ENCODE measurements at places on chromosomes 6 and 20.
A peak's percentile ranks its signal among the peaks of the same experiment; 100 is the strongest.

GRCh38 chr20:38692436-38693411 is 31.6 kb upstream of the SLC32A1 start:
- DNase-seq = no peak

GRCh38 chr6:150417899-150418826 is 49.4 kb downstream of the IYD start:
- peak; percentile 19 for DNase-seq

DNA sequence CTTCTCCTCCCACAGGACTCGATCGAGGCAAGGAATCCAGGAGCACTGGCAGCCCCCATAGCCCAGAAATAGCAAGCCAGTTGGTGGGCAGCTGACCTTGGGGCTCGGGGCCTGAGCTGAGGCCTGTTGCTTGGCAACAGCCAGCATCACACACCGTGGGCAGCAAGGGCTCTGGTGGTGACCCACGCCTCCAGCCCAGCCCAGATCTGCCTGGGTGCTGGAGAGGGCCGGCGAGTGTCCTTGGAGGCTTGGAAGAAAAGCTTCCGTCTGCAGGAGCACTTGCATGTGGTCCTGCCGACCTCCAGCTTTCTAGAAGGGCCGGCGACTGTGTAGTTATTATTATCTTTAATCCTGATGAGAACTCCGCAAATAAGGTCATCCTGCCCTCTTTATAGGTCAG is 67.3 kb downstream of the STK35 start:
- no peak for DNase-seq

- DNase-seq = no peak
These were observed 46.1 kb downstream of the MYH7B start for GRCh38 chr20:35001596-35002362.

DNA sequence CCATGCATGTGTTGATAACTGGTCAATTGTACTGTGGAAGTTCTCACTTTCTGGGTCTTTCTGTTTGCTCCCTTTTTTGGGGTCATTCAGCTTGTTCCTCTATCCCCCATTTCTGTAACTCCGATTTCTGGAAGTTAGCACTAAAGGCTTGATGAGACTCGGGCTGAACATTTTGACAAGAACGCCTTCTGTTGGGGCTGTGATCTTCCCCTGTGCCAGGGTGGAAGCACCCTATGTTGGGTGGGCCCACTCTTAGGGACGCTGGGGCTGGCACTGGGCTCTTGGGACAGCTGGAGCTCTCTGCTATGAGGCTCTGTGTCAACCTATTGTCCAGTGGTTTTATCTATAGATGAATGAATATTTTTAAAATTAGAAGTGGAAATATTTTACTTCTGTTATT is 60.1 kb upstream of the FRMD1 start:
- no peak for DNase-seq

- no peak for DNase-seq
These were observed 84.5 kb downstream of the KIF13A start for GRCh38 chr6:17902974-17903373.

GRCh38 chr20:43972051-43972450 is 57.4 kb downstream of the TOX2 start:
- DNase-seq = no peak

GRCh38 chr20:58715801-58716475 is 23.3 kb downstream of the NPEPL1 start:
- DNase-seq = no peak

DNA sequence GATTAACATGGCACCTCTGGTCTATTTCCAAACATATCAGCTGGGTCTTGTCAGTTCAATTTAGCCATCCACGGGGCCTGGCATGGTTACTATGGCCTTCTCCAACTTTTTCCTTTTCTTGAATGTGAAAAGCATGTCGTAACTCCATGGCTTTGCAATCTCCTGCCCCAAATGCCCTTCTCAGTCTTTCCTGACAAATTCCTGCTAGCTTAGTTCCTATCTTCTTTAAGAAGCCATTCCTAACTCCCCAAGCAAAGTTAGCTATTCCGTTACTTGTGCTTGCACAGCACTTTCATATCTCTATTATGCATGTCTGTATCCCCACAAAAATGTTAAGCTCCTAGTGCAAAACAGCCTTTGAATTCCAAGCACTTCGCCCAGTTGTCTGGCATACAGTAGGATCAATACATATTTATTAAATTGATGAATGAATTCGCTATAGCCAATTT is 105.6 kb downstream of the AIG1 start:
- DNase-seq = no peak

GRCh38 chr20:2914160-2914559 is 40.9 kb downstream of the PTPRA start:
- DNase-seq = no peak

- no peak for DNase-seq
These were observed 115.2 kb upstream of the FAM184A start for GRCh38 chr6:119193707-119194106.

DNA sequence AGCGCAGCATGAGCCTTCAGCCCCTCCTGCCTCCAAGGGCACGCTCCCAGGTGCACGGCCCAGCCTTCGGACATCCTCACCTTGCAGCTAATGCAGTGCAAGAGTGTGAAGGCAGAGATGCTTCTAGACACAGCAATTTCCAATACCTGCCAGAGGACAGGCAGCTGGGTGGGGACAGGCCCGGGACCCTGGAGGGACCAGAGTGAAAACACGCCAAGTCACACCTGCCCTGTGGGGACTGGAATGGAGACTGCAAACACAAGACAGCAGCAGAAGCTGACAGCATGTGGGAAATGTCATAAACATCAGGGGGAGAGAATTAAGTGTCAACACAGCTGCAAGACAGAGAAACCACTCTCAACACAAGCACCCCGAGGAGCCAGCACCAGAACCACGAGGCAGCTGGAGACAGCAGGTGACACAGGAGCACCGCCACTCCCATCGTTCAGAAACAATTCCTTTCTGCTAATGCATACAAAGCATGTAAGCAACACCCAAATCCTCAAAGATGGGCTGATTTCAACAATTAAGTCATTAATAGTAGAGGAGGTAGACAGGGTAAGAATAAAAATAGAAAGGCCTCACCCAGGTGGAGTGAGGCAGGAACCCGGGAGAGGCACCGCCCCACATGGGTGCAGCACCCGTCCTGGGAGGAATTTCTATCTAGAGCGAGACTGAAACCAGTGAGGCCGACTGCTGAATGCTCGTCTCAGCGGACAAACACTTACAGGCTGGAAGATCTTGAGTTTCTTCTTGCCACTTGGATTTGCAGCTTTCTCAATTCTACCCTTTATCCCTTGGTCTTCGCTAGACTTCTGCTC is 17.1 kb downstream of the DIDO1 start:
- DNase-seq = no peak

DNA sequence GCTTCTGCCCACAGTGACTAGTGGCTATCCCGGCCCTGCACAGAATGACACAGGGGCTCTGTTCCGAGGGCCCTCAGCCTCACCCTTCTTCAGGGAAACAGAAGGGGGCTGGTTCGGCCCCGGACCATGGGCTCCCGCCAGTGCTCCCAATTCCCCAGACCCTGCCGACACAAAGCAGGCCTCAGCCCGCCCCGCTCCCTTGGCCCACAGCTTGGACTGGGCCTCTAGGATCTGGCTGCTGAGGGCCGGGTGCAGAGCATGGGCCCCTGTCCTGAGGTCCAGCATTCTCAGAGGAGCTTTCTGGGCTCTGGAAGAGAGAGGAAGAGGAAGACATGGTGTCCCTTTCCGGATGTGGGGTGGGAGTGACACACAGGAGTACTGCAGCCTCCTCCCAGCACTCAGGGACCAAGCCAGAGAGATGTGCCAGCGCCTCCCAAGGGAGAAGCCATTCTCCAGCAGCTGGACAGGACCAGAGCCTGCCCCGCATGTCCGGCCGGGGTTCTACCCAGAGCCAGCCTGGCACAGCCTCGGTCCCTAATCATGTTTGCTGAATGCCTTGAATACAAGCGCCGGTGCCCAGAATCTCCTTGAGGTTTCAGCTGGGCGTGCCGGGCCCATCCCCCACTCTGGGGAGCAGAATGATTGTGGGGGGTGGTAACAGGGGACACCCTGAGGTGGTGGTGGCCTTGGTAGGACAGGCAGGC is 23.9 kb downstream of the C20orf203 start:
- no peak for DNase-seq

DNA sequence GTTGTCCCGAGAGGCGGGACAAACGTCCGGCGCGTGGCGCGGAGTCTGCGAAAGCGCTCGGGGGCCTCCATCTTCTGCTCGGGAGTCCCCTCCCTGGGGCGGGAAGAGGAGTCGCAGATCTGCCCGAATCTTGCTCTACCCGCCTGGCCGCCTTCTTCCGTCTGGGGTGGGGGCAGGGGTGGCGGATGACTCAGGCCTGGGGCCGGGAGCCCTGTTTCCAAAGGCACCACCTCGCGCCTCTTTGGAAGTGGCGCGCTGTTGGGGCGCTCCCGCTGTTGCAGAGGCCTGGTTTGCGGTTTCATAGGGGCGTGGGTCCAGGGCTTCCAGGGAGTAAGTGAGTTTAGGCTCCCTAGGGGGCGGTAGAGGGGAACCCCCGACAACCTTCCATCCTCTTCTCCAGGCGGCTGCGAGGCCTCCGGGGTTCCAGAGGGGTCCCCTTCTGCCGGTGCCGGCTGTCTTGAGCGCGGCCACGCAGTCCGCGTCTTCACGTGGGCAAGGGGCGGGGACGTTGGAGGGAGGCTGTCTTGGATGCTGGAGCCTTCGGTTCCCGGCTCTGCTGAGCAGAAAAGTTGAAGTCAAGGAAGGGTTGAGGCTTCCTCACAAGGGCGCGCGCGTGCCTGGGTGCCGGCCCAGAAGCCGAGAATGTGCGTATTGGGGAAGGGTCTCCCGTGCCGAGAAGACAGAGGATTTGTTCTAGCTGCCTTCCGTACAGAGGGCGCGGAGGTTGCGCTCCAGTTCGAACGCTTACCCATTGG is 2.6 kb upstream of the TFAP2C start:
- peak; percentile 31 for DNase-seq

- DNase-seq = no peak
These were observed 4.4 kb downstream of the TRMT6 start for GRCh38 chr20:5945963-5946362.

- no peak for DNase-seq
These were observed 13.9 kb downstream of the CCN2 start for GRCh38 chr6:131937226-131937625.

DNA sequence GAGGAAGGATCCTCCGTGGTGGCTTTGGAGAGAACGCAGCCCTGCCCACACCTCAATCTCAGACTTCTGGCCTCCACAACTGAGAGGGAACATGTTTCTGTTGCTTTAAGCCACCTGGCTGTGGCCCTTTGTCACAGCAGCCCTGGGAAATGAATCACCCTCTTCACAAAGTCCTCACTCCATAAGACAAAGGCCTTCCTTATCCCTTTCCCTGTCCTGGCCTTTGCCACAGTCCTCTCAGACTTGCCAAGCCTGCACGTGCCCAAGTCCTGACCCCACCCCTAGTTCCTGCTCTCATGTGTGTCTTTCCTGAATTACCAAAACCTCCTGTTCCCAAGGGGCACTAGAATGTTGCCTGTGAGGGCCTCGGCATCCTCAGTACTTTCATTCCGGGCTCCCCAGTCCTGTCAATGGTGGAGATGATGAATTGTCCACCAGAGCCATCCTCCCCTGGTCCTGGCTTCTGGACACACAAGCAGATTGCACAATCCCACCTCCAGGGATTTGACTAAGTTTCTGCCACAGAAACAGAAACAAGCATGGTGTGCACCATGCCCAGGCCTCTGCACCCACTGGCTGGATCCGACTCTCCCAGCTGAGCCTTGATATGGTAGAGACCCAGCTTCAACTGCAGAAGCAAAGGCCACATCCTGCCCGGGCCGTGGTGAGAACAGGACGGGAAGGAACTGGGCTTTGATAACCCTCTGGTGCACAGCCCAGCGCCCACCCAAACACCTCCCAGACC is 232.6 kb upstream of the PDE10A start:
- no peak for DNase-seq

DNA sequence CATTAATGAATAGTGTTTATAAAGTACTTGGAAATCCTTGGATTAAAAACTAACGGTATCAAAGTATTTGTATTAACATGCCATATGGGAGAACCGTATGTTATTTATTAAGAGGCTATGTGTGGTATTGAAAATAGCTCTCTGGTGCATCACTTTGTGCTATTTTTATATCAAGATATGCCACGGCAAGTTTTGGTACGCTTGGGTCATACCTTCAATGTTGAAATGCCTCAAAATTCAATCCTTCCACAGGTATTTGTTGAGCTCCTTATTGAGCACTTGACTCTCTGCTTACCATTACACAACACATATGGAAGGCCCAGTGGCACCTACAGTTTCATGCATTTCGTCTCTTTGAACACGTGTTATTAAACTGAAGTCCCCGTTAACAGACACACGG is 647.9 kb downstream of the KIF16B start:
- DNase-seq = no peak

- DNase-seq = no peak
These were observed 36.4 kb upstream of the SLC35F1 start for GRCh38 chr6:117870486-117871242.

GRCh38 chr6:137736911-137737310 is 130.1 kb upstream of the TNFAIP3 start:
- DNase-seq = no peak

All from NCI-H1930 (cell line).